ENCODE measurements at places on chromosomes 2 and 18.

DNA sequence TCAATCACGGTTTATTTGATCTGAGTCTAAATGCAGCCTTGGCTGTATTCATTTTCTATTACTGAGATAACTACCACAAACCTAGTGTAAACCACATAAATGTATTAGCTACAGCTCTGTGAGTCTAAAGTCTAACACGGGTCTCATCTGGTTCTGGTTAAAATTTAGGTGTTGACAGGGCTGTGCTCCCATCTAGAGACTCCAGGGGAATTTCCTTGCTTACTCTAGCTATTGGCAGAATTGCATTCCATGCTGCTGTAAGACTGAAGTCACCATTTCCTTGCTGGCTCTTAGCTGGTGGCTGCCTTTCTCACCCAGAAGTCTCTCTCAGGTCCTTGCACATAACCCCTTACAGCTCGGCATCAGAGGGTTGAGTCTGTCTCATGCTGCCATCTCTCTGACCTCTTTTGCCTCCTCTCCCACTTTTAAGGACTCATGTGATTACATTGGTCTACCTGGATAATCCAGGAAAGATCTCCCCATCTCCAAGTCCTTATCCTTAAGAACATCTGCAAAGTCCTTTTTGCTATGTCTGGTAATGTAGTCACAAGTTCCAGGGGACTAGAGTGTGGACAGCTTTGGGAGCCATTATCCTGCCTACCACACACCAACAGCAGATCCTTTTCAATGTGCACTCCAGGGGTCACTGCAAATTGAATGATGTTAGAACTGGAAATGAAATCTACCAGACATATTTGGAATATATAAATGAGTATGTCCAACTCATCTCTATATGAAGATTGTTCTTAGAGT lies 207.0 kb upstream of the AGAP1 start:
- no peak for DNase-seq

GRCh38 chr2:217412277-217412676 lies 552.4 kb upstream of the TNP1 start:
- no peak for DNase-seq

DNA sequence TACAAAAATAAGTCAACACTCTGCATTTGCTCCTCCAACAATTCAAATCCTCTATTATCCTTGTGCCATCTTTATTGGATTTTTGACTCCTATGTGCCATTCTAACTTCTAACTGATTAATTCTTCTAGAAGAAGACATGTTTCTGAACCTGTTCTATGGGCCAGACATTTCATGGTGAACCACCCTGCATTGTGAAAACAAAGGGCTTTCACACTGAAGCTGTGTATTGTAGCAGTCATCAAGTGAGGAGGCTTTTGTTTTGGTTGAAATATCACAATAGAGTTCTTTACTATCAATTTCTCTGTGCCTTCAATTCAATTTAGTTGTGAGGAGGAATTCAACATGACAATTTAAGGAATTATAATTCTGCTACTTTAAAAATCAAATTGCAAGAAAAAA lies 357.9 kb downstream of the PLCL1 start:
- DNase-seq = no peak

DNA sequence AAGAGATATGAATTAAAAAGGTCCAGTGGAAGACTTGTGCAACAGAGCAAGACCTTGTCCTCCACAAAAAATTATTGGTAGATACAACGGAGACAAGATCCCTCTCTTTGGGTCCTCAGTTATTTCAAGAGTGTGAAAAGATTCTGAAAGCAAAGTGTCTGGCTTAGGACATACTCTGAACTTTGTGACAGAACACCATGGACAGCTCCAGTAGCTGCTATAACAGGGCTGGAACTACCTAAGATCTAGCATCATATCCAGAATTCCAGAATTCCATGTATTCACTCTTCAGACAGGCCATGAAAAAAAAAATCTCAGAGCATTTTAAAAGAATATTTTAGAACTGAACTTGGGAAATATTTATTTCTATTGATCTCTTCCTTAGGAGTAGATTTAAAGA lies 74.8 kb upstream of the ZBTB14 start:
- no peak for DNase-seq

GRCh38 chr18:47931718-47932103 lies 1.3 kb upstream of the SMAD2 start:
- DNase-seq = peak; percentile 34

- DNase-seq = no peak
Observed at GRCh38 chr18:56067969-56068671, 480.1 kb upstream of the TCF4 start.

DNA sequence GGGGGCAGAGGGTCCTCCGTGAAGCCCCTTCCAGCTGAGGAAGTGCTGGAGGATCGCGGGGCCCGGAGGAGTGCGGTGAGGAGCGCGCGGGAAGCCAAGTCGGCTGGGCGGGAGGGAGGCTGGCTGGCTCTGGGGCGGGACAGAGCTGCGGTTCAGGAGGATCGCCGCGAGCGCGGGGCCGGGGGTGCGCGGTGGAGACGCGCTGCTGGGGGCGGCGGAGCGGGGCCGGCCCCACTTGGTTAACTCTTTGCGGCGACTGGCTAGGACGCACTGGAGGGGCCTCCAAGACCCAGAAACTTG lies 464 bp downstream of the CYBRD1 start:
- DNase-seq = no peak

GRCh38 chr2:231094736-231095346 lies 30.0 kb downstream of the HTR2B start:
- no peak for DNase-seq

DNA sequence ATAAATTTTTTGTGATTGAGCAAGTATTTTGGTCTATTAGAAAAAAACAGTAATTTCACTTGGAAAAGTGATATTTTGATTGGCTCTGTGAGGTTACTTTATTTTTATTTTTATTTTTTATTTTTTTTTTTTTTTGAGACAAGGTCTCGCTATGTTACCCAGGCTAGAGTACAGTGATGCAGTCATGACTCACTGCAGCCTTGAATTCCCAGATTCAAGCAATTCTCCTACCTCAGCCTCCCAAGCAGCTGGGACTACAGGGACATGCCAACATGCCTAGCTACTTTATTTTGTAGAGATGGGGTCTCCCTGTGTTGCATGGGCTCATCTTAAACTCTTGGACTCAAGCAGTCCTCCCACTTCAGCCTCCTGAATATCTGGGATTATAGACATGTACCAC lies 60.9 kb upstream of the MGAT5 start:
- DNase-seq = no peak

DNA sequence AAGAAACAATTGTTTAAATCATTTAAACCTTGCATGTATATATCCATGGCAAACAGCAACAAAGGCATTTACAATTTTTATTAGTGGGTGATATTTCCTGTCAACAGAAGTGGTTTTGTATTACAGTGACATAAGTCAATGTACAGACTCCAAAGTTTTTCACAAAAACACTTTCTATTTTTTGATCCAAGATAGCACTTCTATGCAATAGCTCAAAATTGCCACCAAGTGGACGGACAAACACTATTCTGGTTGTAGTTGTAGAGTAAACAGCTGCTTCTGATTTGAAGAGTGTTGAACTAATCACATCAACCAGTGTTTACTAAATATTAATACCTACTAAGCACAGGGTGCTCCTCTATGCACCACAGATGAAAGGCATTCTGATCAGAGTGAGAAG lies 421.4 kb downstream of the NCKAP5 start:
- DNase-seq = no peak

DNA sequence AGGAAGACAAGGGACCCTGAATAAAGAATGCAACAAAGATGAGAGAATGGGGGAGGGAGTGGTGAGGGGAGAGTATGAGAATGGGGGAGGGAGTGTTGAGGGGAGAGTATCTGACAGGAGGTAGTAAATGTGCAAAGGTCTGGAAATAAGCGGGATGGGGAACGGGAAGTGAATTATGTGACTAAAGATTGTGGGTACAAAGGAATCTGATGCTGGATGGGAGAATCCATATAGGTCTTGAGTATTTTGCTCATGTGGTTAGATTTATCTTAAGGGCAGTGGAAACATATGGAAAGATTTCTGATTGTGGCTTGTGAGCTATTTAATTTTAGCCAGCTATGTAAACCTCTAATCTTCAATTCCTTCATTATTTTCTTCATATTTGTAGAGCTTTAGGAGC lies 593.4 kb downstream of the DCC start:
- DNase-seq = no peak

GRCh38 chr18:23503963-23504344 lies 643 bp downstream of the RMC1 start:
- DNase-seq = no peak

GRCh38 chr18:58808349-58808748 lies 56.3 kb upstream of the ZNF532 start:
- DNase-seq = no peak

GRCh38 chr2:66236067-66236685 lies 198.7 kb upstream of the MEIS1 start:
- DNase-seq = no peak

DNA sequence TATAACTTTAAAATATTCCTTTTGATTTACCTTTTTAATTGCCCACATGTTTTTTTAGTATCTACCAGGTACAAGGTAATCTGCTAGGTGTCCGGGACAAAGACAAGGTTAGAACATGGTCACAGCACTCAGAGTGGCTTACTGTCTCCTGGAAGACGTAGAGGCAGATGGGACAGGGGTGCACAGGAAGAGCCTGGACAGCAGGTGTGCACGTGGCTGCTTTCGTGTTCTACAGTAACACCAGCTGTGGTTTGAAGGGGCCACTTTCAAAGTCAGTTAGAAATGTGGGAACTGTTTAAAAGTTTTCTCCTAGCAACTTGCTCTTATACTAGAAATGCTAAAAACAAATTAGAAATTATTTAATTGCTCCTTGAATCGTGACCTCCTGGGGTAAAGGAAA lies 102.9 kb upstream of the ALPP start:
- DNase-seq = no peak

DNA sequence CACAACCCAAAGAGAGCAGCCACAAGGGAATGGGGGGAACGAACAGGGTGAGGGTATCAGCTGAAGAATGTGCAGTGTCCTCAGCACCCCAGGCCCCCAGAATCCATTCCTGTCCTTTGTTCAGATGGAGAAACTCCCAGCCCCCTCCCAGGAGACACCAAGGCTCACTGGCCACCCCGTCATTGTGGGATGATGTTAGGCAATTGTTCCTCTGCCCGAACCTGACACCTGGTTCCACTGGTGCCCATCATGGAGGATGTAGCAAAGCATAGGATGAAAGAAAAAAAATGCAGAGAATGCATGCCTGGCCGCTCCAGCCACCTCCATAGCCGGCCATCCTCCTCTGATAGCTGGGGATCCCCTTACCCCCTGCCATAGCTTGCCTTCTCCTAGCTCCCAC lies 197.3 kb upstream of the TWIST2 start:
- no peak for DNase-seq

- peak; percentile 55 for DNase-seq
Observed at GRCh38 chr2:183995632-183996031, 602.7 kb upstream of the ZNF804A start.

DNA sequence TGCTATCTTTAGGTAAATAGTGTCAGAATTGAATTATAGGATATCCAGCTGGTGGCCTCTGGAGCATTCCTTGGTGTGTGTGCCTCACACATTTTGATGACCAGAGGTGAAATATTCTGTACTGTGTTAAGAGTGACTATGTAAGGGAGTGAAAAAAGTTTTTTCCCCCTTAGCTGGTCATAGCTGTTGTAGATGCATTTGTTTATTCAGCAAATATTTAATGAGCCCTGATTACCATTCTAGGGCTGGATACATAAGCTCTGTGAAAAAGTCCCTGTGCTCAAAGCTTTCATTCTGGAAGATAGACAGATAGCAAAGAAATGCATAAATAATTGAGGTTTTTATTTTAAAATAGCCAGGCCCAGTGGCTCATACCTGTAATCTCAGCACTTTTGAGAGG lies 10.9 kb downstream of the TTLL4 start:
- no peak for DNase-seq

- DNase-seq = no peak
Observed at GRCh38 chr2:67453310-67453709, 56.2 kb downstream of the ETAA1 start.

DNA sequence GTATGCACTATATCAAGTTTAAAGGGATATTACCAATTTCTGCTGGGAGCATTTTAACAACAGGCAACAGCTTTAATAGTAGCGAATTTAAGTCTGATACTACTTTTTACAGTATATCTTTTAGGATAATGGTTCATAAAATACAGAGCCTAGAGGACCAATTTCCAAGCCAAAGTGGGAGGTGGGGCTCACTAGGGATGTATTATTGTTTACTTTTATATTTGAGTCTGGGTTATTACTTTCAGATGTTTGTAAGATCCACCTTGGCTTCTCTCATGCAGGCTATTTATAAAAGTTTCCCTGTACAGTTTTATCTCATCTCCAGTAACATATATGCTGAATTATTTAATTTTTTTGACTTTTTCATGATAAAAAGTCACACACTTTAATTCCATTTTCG lies 242.0 kb downstream of the CMPK2 start:
- DNase-seq = no peak

GRCh38 chr18:49970319-49970718 lies 157.0 kb upstream of the ACAA2 start:
- DNase-seq = no peak

DNA sequence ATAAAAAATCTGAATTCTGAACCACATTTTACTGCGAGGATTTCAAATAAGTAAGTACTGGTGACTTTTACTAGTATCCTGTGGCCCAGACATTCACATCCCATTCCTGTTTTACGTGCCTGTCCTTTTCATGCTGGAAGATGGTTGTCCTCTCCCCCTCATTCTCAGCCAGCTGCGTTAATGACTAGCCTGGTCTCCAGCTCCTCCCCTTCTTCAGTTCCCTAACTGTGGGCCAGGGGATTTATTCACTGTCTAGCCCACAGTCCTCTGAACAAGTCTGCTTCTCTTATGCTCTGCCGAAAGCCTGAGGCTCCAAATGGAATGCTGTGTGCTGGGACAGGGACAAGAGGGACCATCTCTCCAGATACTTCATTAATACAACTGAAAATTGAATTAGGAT lies 373.9 kb downstream of the PTPRM start:
- no peak for DNase-seq

GRCh38 chr2:174580951-174581350 lies 16.7 kb downstream of the WIPF1 start:
- DNase-seq = no peak

- DNase-seq = no peak
Observed at GRCh38 chr2:181471783-181472182, 14.6 kb downstream of the ITGA4 start.

DNA sequence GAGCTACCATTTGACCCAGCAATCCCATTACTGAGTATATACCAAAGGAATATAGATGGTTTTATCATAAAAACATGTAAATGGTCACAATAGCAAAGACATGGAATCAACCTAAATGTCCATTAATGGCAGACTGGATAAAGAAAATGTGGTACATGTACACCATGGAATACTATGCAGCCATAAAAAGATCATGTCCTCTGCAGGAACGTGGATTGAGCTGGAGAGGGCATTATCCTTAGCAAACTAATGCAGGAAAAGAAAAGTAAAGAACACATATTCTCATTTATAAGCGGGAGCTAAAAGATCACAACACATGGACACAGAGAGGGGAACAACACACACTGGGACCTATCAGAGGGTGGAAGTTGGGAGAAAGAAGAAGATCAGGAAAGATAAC lies 22.9 kb downstream of the SLC38A11 start:
- no peak for DNase-seq

DNA sequence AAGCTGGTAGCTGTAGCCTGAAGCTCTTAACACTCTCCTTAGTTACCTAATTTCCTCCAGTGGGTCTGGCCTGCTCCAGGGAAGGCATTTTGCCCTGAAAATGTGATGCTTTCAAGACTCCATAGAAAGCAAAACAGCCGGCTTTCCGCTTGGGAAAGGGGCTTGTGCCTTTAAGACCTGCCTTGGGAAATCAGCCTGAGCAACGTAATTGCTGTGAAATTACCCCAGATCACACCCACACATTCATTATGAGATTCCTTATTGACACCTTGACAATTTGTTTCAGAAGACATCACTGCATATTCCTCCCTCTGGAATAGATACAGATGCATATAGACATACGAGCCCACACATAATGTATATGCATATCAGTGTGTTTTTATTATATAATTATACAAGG lies 190.5 kb upstream of the SKOR2 start:
- no peak for DNase-seq
